ENCODE measurements at places on chromosomes 5 and 9.
A peak's percentile ranks its signal among the peaks of the same experiment; 100 is the strongest.

GRCh38 chr5:36661456-36662220, 55.2 kb downstream of the SLC1A3 start:
- DNase-seq = no peak

GRCh38 chr9:17600962-17601593, 22.2 kb downstream of the SH3GL2 start:
- DNase-seq = peak; percentile 54

- DNase-seq = no peak
Measured at GRCh38 chr5:160385496-160385895, 14.4 kb downstream of the FAM200C start.

DNA sequence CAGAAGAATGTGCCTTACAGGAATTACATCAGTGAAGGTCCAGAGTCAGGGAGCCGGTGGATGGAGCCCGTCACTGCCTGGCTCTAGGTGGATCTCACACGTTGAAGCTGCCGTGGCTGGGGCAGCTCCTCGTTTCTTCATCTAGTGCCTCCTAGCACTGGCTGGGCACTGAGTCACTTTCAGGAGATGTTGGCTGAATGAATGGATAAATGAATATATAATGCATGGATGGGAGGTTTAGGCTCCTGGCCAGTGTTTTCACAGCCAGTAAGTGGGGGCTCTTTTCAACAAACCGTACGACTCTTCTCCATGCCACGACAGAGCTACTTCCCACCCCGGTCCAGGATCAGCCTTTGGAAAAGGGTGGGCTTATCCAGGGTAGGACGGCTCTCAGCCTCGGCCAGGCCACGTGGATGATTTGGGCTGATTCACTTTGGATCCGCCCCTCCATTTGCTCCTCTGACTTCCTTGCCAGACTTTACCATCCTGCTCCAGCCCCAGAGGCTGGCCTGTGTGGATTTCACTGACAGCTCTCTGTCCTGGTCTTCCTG, 1.3 kb upstream of the SH3PXD2B start:
- DNase-seq = peak; percentile 78
